ENCODE measurements at places on chromosomes 2 and 18.

DNA sequence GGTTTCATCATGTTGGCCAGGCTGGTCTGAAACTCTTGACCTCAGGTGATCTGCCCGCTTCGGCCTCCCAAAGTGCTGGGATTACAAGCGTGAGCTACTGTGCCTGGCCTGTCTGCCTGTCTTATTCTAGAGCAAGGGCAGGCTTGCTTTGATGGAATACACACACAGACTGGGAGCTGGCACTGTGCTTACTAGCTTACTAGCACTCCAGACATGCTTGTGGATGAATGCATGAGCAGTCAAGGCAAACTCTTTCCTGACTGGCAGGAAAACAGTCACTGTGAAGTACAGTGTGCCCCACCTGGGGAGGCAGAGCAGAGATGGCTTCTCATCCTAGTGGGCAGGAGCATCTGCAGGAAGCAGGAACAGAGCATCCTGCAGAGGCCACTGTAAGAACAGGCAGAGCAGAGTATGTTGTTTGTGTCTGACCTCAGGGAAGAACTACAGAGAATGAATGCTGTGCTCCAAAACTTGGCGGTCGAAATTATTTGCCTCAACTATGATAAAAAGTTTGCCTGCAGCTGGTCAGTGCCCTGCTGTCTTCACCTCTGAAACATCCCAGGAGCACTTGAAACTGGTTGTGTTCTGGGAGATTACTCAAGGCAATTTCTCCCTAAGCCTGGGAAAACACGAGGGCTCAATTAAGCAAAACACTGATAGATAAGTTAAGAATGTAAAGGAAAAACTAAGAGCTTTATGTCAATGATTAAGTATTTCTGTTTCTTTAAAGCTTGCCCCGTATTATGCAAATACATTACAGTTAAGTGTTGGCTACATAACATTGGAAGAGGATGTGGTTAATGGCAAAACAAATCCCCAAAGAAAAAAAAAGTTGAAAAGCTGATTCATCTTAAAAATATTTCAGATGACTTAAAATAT is 102.4 kb downstream of the VAPA start:
- DNase-seq: no peak

DNA sequence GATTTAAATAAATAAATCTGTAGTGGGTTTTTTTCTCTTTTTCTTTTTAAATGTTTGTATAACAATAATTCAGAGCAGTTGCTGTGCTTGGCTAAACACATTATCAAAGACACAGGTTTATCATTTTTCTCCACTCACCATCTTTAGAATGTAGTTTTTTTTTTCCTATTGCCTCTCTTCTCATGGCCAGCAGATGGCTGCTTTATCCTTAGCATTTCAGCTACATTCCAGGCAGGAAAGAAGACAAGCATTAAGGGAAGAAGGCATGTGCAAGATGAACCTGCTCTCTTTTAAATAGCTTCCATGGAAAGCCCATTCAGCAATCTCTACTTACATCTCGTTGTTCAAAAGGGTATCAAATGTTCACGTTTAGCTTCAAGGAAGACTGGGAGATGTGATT is 42.6 kb downstream of the ARHGAP15 start:
- no peak for DNase-seq

GRCh38 chr18:26706911-26707351 is 158.6 kb downstream of the AQP4 start:
- no peak for DNase-seq

- no peak for DNase-seq
Measured at GRCh38 chr2:168181825-168182224, 65.6 kb downstream of the STK39 start.

- DNase-seq: no peak
Measured at GRCh38 chr2:11069566-11070185, 85.6 kb upstream of the SLC66A3 start.

DNA sequence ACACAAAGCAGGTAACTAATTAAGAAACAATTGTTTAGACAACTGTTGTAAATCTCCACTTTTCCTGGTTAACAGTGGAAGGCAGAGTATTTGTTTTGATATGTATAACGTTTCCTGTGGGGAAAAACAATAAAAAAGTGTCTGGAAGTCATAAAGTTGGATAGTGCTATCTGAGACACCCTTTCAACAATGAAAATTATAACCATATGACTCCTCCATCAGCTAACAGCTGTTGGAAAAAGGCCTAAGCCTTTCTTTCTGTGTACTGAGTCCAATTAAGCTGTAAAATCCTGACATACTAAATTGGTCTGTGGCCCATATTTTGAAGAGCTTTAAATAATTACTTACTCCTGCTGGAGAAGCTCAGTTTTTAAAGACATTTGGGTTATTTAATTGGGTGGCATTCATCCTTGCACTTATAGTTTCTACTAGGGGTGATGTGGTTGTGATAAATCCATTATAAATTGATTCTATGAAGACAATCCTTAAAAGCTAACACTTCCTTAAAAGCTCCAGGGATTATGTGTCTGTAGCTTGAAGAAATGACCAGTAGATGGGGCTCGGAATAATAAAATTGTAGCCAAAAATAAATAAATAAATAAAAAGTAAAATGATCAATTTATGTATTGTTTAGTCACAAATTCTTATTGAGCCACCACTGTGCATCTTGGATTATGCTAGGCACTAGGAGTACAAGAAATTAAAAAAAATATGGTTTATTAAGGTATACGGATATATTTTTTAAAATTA is 698.1 kb upstream of the NXPH2 start:
- no peak for DNase-seq

DNA sequence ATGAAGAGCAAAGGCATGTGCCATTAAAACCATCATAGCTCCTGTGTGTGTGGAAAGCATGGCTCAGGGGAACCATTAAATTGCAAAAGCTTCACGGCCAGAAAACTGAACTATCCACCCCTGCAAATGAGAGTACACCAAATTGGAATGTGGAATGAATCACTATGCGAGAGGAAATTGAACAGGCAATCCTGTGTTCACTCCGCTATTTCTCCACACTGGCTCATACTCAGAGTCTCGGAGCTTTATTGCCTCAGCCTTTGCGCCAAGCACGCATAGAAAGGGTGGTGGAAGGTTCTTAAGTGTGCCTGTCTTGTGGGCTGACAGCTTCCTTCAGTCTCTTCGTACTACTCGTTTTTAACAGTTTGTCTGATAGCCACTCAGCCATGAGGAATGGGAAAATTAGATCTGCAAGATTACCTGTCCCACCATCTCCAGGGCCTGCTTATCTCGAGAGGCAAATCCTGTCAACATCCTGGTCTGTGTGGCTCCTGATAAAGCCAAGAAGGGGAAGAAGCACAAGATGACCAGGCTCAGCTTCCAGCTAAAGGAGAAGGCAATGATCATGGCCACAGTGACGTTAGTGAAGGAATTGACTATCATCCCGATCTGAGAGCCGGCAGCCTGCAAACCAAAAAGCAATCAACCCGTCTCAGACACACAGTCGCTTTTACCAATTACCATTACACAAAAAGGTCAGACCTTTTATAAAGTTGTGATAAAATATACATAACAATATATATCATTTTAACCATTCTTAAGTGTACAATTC is 34.9 kb downstream of the G6PC2 start:
- no peak for DNase-seq

DNA sequence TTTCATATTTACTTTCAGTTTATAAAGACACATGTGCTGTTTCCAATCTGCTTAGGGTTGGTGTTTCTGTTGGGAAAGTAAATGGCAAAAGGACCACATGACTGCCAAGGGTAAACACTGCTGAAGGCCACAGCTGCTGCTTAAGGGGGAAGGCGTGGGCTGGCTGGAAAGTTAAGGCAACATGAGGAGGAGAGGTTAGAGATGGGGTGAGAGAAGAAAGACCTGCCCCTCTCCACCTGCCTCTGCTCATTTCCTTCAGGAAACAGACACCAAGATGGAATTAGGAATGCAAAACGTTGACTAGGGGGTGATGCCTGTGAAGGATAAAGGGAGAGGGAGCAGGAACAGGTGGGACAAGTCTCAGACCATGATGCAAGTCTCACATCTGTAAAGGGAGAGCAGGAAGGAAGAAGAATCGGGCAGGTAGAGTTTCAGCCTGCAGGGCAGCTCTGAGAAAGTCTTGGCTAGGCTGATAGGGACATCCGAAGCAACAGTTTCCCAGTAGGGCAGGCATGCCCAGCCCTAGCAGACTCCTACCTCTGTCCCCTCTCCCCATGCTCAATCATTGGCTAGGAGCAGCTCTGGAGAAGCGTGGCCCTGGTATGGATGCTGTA is 86.0 kb downstream of the CDC42EP3 start:
- no peak for DNase-seq
